ENCODE measurements at places on chromosomes 7 and 10.

- peaks cover 31% of the 10 kb centered on the region for H3K4me1 ChIP-seq
- H3K4me3 ChIP-seq = peak overlapping the region; percentile 44
- H3K27me3 ChIP-seq = no peaks in the 10 kb centered on the region
- no peak overlapping the region for H3K27ac ChIP-seq
- H3K36me3 ChIP-seq = no peaks in the 10 kb centered on the region
- DNase-seq = no peak
Measured at GRCh38 chr10:101066896-101067355, 5.1 kb downstream of the KAZALD1 start.

GRCh38 chr7:29146057-29146706 is at the start of gene CPVL:
CPVL (minus strand) TSS chr7:29146537; CDS start chr7:29121061, 25,476 bp downstream.
- no peaks in the 10 kb centered on the region for H3K27me3 ChIP-seq
- DNase-seq = peak; percentile 63
- H3K4me1 ChIP-seq = no peaks in the 10 kb centered on the region
- H3K4me3 ChIP-seq = peak within 1 kb of the TSS; percentile 34
- H3K36me3 ChIP-seq = no peaks in the 10 kb centered on the region

DNA sequence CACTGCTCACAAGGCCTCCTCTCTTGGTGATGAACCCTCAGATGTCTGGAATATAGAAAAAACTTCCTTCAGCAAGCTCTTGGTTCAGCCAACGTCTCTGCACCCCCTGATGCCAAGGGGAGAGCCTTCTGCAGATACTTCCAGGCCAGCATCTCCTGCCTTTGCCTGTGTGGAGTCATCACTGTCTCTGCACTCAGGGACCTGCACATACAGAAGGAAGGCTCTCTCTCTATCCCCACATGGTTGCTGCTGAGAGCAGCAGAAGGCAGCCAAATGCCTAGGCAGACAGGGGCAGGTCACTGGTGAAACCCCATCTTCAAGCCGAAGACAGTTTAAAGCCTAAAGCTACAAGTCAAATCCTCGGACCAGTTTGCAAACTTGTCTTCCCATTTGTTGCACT is 137.6 kb downstream of the WDR11 start:
- no peak overlapping the region for H3K4me3 ChIP-seq
- H3K36me3 ChIP-seq = no peaks in the 10 kb centered on the region
- H3K4me1 ChIP-seq = no peaks in the 10 kb centered on the region
- DNase-seq = no peak
- H3K27me3 ChIP-seq = no peaks in the 10 kb centered on the region
- no peak overlapping the region for H3K27ac ChIP-seq

DNA sequence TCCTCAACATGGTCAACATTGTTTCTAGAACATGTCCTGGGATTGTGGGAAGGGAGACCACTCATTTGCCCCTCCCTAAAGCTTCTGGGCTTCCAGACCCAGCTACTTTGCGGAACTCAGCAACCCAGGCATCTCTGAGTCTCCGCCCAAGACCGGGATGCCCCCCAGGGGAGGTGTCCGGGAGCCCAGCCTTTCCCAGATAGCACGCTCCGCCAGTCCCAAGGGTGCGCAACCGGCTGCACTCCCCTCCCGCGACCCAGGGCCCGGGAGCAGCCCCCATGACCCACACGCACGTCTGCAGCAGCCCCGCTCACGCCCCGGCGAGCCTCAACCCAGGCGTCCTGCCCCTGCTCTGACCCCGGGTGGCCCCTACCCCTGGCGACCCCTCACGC is at the start of gene EPO:
Gene EPO, plus strand, starts transcription at position 190 of the 392 bp plus-strand sequence. CDS start 513 bp downstream, outside the sequence.
- peak within 1 kb of the TSS; percentile 41 for H3K4me3 ChIP-seq
- no peaks in the 10 kb centered on the region for H3K36me3 ChIP-seq
- peak within 1 kb of the TSS; percentile 83 for H3K27ac ChIP-seq
- H3K27me3 ChIP-seq = no peaks in the 10 kb centered on the region
- peaks cover 51% of the 10 kb centered on the region for H3K4me1 ChIP-seq
- no peak for DNase-seq

GRCh38 chr7:134329614-134330346 is 13.1 kb upstream of the SLC35B4 start:
- H3K27ac ChIP-seq = peak overlapping the region; percentile 1
- no peaks in the 10 kb centered on the region for H3K27me3 ChIP-seq
- no peaks in the 10 kb centered on the region for H3K36me3 ChIP-seq
- no peak for DNase-seq
- no peaks in the 10 kb centered on the region for H3K4me1 ChIP-seq

DNA sequence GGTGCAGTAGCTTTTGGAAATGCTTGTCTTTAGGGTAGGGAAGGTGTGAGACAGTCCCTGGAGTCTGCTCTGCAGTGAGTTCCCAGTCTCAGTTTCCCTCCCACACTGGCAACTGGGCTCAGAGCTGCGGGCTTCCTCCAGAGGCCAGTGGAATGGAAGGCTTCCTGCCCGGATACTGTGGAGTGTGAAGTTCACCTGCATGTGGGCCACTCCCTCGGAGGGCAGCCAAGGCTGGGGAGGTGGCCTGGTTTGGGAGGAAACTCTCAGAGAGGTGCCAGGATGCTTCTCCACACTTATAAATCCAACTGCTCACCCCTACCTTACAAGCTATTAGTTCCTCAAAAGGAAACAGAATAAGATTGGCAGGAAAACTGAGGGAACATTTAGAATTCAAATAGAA is 18.1 kb upstream of the UBE2H start:
- H3K36me3 ChIP-seq = no peaks in the 10 kb centered on the region
- H3K4me1 ChIP-seq = no peaks in the 10 kb centered on the region
- no peaks in the 10 kb centered on the region for H3K27me3 ChIP-seq

DNA sequence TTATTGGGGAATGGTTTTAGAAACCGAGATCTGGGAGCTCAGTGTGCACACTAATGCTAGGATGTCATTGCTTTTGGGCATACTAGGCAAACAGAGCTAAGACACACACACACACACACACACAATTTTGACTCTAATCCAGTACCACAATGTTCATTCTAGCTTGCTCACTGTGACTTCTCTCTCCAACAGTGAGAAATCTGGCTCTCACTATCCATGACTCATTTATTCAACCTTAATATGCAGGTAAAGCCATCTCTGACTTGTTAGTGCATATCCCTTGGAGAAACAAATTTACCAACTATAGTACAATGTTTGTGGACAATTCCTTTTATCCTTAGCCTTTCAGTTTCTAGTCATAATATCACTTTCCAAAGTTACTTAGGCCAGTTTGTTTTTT is 5.9 kb upstream of the BMS1 start:
- H3K4me3 ChIP-seq = no peak overlapping the region
- no peak for DNase-seq
- H3K36me3 ChIP-seq = no peaks in the 10 kb centered on the region

DNA sequence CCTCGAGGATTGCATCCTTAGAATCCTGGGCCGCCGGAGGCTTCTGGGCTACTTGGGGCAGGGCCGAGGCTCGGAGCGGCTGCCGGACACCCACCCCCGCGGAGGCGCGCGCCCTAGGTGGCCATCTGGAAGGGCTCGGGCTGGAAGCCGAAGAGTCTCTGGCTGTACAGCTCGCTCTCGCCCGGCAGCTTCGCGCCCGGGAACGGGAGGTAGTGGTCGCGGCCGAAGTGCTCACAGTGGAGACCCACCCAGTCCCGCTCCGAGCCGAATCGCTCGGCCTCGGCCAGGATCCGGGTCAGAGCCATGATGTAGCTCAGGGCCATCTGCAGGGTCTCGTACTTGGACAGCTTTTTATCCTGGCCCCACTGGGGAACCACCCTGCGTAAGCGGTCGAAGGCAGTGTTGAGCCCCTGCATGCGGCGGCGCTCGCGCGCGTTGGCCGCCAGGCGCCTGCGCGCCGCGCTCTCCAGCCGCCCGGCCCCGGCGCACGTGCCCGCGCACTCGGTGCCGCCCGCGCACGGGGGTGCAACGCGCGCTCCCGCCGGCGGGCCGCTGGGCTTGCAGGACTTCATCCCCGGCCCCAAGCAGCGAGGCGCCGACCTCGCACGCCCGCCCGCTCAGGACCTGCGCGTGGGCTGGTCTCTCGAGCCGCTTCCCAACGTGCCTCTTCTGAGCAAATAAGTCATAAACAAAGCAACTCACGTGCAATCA is 652 bp downstream of the ATOH7 start:
- H3K27me3 ChIP-seq = no peaks in the 10 kb centered on the region
- peak overlapping the region; percentile 59 for H3K4me3 ChIP-seq
- peak; percentile 69 for DNase-seq
- peak overlapping the region; percentile 34 for H3K27ac ChIP-seq
- no peaks in the 10 kb centered on the region for H3K36me3 ChIP-seq

- H3K36me3 ChIP-seq = peaks cover under 1% of the 10 kb centered on the region
- no peak overlapping the region for H3K4me3 ChIP-seq
- no peak for DNase-seq
- no peaks in the 10 kb centered on the region for H3K27me3 ChIP-seq
- no peaks in the 10 kb centered on the region for H3K4me1 ChIP-seq
Measured at GRCh38 chr7:128065872-128066271, 34.6 kb upstream of the LRRC4 start.

GRCh38 chr10:96090463-96090800 is 39.7 kb upstream of the ZNF518A start:
- no peaks in the 10 kb centered on the region for H3K27me3 ChIP-seq
- peak overlapping the region; percentile 97 for H3K27ac ChIP-seq
- no peak for DNase-seq
- H3K4me1 ChIP-seq = no peaks in the 10 kb centered on the region
- no peaks in the 10 kb centered on the region for H3K36me3 ChIP-seq

- H3K4me1 ChIP-seq = no peaks in the 10 kb centered on the region
- H3K36me3 ChIP-seq = no peaks in the 10 kb centered on the region
- no peak for DNase-seq
- H3K27me3 ChIP-seq = no peaks in the 10 kb centered on the region
Measured at GRCh38 chr10:98088186-98088971, 46.1 kb upstream of the R3HCC1L start.

DNA sequence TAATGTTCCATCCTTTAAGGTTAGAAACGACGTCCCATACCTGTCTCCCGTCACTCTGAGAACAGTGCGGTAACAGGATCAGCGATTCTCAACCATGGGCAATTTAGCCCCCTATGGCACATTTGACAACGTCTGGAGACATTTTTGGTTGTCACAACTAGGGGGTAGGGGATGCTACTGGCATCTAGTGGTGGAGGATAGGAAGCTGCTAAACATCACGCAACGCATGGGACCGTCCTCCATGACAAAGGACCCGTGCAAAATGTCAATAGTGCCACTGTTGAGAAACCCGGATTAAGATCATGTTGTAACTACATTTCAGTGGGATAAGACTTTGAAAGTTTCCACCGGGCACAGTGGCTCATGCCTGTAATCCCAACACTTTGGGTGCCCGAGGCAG is 5.0 kb upstream of the PAXIP1 start:
- H3K27me3 ChIP-seq = no peaks in the 10 kb centered on the region
- no peaks in the 10 kb centered on the region for H3K4me1 ChIP-seq
- no peak for DNase-seq
- no peak overlapping the region for H3K4me3 ChIP-seq

- no peaks in the 10 kb centered on the region for H3K36me3 ChIP-seq
- DNase-seq = no peak
- H3K27me3 ChIP-seq = no peaks in the 10 kb centered on the region
- no peaks in the 10 kb centered on the region for H3K4me1 ChIP-seq
Measured at GRCh38 chr7:127513311-127513710, 72.1 kb downstream of the GCC1 start.

DNA sequence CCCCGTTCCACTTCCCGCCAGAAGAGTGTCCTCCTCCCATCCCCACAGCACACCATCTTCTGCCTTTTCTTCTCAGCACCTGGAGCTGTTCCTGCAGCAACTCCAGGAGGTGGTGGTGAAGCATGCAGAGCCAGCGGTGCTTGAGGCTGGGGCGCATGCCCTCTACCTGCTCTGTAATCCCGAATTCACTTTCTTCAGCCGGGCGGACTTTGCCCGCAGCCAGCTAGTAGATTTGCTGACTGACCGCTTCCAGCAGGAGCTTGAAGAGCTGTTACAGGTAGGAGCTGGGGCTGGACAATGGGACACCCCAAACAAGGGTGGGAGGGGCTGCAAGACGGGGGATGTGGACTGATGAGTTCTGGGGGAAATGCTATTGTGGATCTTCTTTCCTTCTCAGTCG is 19.1 kb upstream of the PVRIG start:
- H3K27ac ChIP-seq = no peak overlapping the region
- peak; percentile 43 for DNase-seq
- no peaks in the 10 kb centered on the region for H3K36me3 ChIP-seq
- H3K4me1 ChIP-seq = no peaks in the 10 kb centered on the region
- H3K4me3 ChIP-seq = no peak overlapping the region

- no peak for DNase-seq
- H3K4me3 ChIP-seq = no peak overlapping the region
- H3K4me1 ChIP-seq = no peaks in the 10 kb centered on the region
- no peak overlapping the region for H3K27ac ChIP-seq
Measured at GRCh38 chr7:33757563-33758165, 147.7 kb upstream of the BMPER start.

GRCh38 chr10:69321865-69322264 is 43.6 kb downstream of the HK1 start:
- H3K36me3 ChIP-seq = no peaks in the 10 kb centered on the region
- H3K27ac ChIP-seq = no peak overlapping the region
- no peak for DNase-seq
- peaks cover 7% of the 10 kb centered on the region for H3K4me1 ChIP-seq
- H3K4me3 ChIP-seq = no peak overlapping the region

DNA sequence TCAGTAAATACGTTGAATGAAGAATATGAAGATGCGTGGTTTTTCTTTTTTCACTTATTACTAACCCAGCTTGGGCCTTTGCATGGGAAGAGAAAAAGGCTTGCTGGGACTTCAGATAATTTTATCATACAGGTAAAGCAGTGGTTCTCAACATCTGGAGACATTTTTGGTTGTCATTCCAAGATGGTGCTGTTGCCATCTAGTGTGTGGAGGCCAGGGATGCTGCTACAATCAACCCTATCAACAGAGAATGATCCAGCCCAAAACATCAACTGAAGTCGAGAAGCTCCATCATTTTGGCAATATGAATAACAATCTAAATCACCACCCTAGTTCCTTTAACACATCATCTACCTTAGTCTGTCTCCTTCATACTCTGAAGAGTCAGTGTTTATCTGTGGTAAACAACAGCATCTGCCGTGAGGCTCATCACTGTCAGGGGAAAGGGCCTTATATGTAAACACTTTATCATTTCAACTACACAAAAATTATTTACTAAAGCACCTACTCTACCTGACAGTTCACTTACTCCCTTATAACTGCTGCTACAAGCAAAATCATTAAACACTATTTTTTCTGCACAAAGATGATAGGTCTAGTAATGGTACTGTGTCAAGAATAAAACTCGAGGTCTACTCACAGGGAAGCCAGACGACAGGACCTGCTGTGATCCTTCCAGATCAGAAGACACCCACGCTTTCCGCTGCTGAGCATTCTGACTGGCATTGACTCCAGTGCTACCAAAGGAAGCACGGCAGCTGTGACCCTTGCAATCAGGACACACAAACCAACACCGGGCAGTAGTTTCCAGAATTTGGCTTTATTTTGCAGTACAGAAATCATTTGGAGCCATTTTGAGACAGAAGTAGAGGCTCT is 48.6 kb downstream of the GDI2 start:
- H3K4me1 ChIP-seq = peaks cover 30% of the 10 kb centered on the region
- peaks cover 6% of the 10 kb centered on the region for H3K36me3 ChIP-seq
- H3K27ac ChIP-seq = peak overlapping the region; percentile 33
- no peaks in the 10 kb centered on the region for H3K27me3 ChIP-seq
- no peak overlapping the region for H3K4me3 ChIP-seq

DNA sequence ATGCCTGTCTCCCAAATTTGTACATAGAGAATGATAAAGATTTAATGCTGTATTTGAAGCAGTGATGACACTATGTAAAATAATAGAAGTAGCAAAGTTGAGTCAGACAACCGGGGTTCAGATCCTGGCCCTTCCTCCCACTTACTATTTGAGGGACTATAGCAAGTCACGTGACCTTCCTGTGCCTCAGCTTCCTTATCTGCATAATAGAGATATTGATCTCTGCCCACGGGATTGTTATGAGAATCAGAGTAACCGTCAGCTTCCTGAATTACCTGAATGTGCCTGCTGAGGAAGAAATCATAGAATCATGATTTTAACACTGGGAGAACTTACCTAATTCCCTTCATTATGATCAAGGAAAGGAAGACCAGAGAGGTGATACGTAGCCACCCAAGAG is 26.9 kb downstream of the CASP7 start:
- no peaks in the 10 kb centered on the region for H3K27me3 ChIP-seq
- no peak for DNase-seq
- no peaks in the 10 kb centered on the region for H3K36me3 ChIP-seq
- no peak overlapping the region for H3K4me3 ChIP-seq
- no peaks in the 10 kb centered on the region for H3K4me1 ChIP-seq
